ENCODE measurements at places on chromosomes 1 and 21. TPM values are rescaled to one million over a fixed set of nuclear protein-coding genes. Genes with fewer than 3 reads are reported as not detected.

DNA sequence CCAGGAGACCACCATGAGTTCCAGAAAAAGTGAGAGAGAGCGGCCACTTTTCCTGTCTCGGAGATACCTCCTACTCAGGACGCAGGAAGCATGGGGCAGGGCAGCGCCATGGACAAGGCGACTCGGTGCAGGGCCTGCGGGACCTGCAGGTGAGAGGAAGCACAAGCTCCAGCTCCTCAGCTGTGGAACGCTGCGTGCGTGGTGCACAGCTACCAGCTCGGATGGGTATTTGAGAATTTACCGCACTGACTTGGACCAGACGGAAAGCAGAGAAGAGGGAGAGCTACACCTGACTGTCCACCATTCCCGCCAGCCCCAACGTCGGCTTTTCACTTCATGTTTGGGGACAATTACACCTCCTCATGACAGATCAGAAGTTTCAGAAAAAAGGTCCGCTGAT, 8.2 kb upstream of the CDK11A start:
- no peak for DNase-seq

The HNRNPCL4 gene
- not detected for polyA plus RNA-seq

The FAM72A gene
- polyA plus RNA-seq: 2.7 TPM

GRCh38 chr1:211328866-211329475, 2.3 kb downstream of the TRAF5 start:
- DNase-seq: no peak

DNA sequence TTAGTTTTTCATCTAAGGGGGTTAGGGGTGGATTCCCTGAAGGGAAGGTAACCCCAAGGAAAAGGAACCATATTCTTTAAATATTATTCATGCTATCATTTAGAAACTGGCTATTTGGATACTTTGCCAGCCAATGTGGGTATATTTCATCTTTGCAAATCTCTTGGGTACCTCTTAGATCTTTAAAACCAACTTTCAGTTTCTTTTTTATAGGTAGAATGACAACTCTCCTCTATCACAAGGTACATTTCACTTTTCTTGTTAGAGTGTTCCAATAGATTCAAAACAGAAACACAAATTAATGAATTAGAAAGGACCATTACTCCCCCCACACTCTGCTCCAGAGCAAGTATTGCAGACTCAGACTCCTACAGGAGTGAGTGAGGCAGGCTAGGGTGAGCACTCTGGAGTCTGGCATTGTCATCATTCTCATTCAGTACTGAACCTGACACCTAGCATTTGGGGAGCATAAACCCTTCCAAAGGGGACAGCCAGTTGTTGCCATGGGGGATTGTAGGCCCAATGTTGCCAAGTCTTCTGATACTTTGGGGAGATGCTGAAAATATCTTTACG, 43.0 kb downstream of the MACO1 start:
- DNase-seq: no peak

DNA sequence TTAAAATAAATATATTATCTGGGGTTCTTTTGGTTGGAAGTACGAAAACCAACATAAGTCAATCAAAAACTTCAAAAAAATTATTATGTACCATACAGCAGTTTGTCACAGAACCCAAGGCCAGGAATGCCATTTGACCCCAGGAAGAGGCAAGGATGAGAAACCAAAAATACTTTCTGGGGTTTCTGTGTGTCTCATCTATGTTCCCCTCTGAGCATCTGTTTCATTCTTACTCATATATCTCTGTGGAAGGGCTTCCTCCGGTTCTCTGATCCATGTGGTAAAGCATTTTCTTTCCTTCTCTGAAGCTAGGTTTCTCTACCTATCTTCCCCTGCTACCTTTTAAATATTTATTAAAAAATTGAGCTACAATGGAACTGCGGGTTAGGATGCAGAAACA, 9.8 kb upstream of the FCRL1 start:
- DNase-seq: no peak

The MATN1 gene
- polyA plus RNA-seq: not detected

DNA sequence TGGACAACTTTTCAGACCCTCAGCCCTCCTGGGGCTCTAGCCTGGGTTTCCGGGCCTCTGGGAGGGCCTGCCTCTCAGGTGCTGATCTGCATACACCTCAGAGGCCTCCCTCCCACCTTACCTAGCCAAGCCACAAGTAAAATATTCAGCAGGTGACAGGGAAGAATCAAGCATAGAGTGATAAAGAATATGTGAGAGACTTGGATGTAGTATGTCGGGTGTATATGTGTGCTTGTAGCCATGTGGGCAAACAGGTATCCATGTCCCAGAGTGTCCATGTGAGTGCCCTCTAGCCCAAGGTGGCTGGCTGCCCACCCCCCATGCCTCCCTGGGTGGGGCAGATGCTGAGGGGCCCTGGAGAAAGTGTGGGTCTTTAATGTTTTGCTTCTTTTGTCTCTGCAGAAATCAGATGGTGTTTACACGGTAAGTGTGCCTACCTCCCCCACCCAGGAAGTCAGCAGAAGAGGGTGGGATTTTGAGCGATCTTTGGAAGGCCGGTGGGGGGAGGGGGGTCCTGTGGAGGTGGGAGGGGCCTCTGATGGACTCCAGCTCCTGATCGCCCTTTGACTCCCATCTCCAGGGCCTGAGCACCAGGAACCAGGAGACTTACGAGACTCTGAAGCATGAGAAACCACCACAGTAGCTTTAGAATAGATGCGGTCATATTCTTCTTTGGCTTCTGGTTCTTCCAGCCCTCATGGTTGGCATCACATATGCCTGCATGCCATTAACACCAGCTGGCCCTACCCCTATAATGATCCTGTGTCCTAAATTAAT, 3.4 kb downstream of the FCER1G start:
- DNase-seq: no peak

The RIPPLY3 gene
- 0.05 TPM for polyA plus RNA-seq

DNA sequence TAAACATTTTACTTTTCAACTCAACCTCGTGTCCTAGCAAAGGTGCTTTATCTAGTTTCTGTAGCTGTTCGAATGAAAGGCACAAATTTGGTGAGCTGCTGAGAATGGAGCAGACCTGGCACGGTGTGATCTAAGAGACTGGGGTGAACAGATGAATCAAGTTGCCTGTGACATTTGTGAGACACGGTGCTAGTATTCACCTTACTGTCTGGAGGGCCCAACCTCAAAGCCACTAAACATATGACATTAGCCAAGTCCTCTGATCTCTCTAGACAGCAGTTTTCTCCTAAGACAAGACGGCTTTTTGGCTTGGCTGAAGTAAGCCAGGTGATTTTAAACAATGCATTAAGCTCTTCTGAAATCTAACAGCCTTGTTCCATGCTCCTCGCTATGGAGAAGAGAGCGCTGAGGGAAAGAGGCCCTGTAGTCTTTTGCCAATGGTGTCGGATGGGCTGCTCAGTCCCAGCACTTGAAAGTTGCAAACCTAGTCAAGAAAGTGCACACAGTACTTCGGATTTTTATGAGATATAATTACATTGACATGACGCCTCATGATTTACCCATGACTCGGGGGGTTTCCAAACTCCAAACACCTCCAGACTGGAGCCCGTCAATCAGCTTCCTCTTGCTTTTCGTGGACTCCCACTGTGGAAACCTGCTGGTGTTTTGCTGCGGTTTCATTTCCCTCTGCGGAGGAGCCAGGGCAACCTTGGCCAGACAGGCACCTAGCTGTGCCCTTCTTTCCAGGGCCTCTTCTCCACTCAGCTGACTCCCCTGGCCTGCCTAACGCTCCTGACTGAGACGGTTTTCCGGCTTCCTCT, 794 bp upstream of the TOR3A start:
- no peak for DNase-seq

DNA sequence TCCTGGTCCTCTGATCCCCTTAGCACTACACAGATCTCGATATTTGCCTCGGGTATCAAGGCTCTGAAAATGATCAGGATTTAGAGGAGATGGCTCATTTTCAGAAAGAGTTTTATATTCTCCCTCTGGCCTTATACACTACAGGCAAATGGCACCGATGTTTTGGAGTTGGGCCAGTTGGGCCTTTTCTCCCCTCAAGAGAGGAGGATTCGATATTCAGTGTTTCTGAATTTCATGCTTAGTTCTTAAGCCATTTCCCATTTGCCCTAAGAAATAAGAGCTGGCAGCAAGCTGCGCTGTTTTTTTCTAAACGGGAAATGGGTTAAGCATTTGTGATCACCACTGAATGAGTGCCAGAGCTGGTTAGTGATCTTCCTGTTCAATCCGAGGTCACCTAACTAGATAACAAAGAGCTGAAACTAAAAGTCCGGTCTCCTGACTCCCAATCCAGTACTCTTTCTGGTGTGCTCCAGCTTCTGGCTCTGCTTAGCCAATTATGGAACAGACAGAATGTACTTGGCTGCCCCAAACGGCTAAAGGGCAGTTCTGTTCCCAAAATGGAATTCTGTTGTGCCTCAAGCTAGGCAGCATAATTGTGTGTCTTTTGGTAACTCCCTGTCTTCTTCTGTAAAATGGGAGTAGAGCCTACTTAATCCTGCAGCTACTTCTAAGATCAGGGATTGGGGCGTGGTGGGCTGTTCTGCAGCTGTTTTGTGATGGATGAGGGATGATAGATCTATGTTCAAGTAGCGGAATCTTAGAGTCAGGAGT, 1.2 kb upstream of the CPT2 start:
- DNase-seq: no peak

DNA sequence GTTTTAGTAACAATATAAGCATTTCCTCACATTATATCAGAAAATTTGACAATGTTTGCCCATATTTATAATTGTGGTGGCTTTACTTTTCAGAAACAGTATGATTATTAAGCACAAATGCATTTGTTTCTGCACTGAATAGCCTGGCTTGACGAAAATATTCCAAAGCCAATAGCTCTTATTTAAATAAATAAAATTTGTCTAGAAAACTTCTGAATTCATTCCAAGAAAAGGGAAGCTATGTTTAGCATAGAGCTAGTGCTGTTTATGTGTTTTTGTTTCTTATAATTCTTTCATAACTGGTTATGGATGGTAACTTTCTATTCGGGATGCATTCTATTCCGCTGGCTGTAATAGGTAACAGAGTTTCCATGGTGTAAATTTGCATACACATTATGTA, 268.6 kb downstream of the PTBP2 start:
- DNase-seq: no peak

DNA sequence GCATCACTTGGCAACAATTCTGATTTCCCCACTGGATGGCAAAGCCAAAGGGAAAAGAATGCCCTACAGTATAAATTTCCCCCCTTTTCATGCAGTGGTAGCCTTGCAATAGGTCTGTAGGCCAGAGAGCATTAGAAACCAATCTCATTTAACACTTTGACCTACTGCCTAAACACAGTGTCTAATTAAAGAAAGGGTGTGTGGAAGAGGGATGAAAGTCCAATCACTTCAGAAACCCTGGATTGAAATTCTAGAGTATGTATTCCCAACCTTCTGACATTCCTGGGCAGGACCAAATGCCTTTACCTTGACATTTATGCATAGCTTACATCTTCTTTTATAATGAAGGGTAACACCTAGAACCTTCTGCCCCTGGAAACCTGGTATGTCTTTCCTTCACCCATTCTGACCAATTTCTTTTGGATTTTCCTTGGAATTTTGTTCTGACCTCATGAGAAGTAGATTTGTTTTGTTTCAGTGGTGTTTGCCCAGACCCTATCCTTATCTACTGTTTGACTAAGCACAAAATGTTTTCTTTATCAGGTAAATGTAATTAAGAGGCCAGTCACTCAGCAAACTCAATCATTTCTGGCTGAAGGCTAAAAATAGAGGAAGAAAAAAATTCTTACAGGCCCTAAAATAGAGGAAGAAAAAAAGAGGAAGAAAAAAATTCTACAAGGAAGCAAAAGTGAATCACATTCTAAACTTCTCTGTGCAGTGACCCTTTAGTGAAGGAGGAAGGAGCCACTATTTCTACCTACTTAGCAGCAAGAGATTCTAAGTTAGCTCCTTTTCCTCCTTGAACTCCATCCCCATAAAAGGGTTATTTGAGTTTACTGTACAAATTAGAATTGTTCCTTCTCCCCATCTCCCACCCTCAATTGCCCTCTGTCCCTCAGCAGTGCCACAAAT, 129.5 kb upstream of the DSCAM start:
- no peak for DNase-seq

- no peak for DNase-seq
Measured at GRCh38 chr1:51313268-51313852, 17.0 kb downstream of the TTC39A start.

- peak; percentile 21 for DNase-seq
Measured at GRCh38 chr1:60573726-60574409, 500.3 kb upstream of the C1orf87 start.

- no peak for DNase-seq
Measured at GRCh38 chr1:243495442-243496186, 239.8 kb downstream of the SDCCAG8 start.

- no peak for DNase-seq
Measured at GRCh38 chr1:234208351-234208750, 164.9 kb upstream of the COA6 start.

GRCh38 chr1:156435545-156436140, 64.9 kb downstream of the MEF2D start:
- DNase-seq: no peak

The COL8A2 gene
- polyA plus RNA-seq: 0.23 TPM

DNA sequence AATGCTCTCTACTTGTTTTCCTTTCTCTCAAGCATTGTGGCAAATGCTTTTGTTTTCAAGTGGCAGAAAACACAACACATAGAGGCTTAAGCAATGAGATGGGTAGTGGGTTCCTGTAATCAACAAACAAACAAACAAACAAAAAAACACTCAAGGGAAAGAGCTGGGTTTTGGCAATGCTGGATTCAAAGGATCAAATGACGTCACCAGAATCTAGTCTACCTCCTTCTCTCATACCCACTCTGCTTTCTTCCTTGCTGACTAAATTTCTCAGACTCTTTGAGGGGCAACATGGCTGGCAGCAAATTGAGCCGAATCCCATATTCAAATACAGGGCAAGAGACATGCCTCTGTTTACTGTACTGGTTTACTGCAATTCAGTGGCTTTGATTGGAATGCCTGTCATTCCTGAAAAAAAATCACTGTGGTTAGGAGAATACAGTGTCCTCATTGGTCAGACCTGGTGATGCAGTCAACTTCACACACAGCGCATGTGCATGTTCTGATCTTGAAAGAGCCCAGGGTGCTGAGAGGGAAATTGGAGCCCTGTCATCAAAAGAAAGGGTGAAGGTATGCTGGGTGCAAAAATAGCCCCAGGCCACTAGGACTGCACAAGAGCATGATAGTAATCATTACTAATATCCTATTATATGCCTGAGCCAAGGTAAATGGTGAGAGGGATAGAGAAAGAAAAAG, 356.2 kb downstream of the KCTD3 start:
- peak; percentile 15 for DNase-seq

The SPATA46 gene
- polyA plus RNA-seq: not detected

DNA sequence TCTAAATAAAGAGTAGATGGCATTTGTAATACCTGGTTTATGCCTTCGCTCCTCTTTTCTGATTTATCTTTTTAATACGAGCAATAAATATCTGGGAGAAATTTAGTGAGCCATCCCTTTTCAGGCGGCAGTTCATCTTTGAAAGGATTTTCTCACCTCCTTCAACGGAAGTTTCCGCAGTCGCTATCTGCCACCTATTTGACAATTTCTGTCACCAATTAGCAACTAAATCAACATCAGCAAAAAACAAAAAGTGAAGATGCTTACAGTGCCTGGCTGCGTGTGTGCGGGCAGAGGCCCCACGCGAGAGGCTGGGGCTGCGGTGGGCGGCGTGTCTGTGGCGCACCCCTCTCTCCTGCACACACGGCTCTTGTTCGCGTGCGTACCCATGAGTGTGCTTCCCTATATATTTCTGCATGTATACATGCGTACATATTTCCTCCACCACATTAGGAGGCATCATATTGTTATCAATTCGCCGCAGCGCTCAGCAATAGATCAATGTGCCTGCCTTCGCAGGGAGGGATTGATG, 117.3 kb upstream of the BARHL2 start:
- DNase-seq: no peak
